Activated CD4-positive, alpha-beta memory T cell treated with anti-CD3 and anti-CD28 coated beads, Interleukin-2, amount 10 ng/mL, durations not matched to agents 7 days and 5 days (primary cell): ENCODE measurements at places on chromosomes 4 and X. TPM values are rescaled to one million over a fixed set of nuclear protein-coding genes. Genes with fewer than 3 reads are reported as not detected.

Gene OCRL
- total RNA-seq = 2.1 TPM

Gene AFAP1
- total RNA-seq = 5.9 TPM

Gene GPR82
- total RNA-seq = not detected

DNA sequence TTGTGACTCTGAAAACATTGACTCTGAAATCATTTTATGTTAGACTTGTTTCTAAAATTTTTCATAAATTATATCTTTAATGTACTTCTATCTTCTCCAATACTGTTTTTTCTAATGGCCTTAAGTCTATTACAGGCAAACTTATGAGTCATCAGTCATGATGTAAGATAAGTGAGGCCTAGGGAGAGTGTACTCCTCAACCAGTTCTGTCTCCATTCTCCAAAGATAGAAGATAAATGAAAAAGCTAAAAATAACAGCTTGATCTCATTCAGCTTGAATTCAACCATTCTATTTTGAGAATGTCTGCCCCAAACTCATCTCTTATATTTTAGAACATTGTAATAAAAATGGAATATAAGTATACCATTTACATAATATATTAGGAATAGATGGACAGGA, 34.5 kb downstream of the STBD1 start:
- no peak overlapping the region for H3K27ac ChIP-seq
- no peak overlapping the region for H3K4me3 ChIP-seq
- peaks cover 9% of the 10 kb centered on the region for H3K27me3 ChIP-seq
- DNase-seq = no peak
- no peaks in the 10 kb centered on the region for H3K36me3 ChIP-seq

DNA sequence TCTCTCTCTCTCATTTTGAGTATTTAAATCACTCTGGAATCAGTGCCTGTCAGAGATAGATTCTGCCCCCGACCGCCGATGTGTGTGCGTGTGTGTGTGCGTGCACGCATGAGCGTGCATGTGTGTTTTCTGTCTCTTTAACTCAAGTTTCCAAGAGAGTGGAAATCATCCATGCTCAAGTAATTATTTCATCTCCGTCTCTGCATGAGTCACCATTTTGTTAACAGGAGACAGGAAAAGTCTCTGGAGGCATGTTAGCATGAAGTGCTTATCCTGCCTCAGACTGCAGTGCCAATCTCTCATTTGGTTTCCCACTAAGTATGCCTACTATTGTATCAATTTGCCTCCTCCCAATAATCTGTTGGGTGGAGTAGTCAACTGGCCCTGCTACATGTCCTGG, 182.9 kb upstream of the NHS start:
- no peak overlapping the region for H3K27ac ChIP-seq
- no peaks in the 10 kb centered on the region for H3K27me3 ChIP-seq
- DNase-seq = no peak
- no peak overlapping the region for H3K4me3 ChIP-seq

DNA sequence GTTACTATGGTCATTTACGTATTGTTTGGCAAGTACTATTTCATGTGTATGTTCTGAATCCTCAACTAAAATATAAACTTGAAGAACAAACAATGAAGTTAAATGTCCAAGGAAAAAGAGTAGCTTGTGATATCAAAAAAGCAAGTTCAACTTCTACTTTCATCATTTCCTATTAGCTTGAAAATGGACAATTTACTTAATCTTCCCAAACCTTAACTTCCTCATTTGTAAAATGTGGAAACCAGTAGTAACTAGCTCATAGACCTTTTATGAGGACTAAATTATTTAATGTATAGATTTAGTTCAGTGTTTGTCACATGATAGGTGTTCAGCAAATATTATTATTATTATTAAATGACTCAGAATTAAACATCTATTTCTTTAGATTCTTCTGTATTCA, 276.8 kb upstream of the TET2 start:
- no peak for DNase-seq
- H3K27me3 ChIP-seq = peaks cover 14% of the 10 kb centered on the region
- no peaks in the 10 kb centered on the region for H3K36me3 ChIP-seq
- H3K27ac ChIP-seq = no peak overlapping the region
- no peaks in the 10 kb centered on the region for H3K4me1 ChIP-seq

GRCh38 chrX:54494166-54494988, 1.7 kb downstream of the FGD1 start:
- H3K4me1 ChIP-seq = peaks cover 9% of the 10 kb centered on the region
- peaks cover 32% of the 10 kb centered on the region for H3K27me3 ChIP-seq
- H3K4me3 ChIP-seq = peak overlapping the region; percentile 50
- H3K27ac ChIP-seq = no peak overlapping the region
- no peaks in the 10 kb centered on the region for H3K36me3 ChIP-seq

- no peak overlapping the region for H3K27ac ChIP-seq
- H3K4me1 ChIP-seq = peaks cover 29% of the 10 kb centered on the region
- no peak overlapping the region for H3K4me3 ChIP-seq
Measured at GRCh38 chr4:15799701-15800100, 21.6 kb downstream of the CD38 start.

DNA sequence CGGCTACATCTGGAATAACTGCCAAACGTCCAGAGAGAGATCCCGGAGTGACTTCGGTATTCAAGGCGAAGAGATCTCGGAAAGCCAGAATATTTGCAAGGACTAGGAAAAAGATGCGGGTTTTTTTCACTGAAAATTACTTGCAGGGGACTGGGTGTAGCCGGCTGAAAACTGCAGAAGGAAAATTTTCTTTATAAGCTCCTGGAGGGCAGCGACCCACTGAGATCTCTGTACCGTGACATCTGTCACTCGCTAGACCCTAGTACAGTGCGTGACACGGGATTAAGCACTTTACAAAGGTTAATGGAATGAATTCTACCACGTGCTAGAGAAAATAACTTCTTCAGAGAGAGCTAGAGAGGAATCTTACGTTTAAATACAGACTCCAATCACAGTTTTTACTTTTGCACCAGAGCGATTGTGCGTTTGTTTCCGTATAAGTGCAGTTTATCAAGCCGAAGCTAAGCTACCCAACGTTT, 1.1 kb upstream of the LCORL start:
- no peaks in the 10 kb centered on the region for H3K36me3 ChIP-seq
- peaks cover 51% of the 10 kb centered on the region for H3K27me3 ChIP-seq
- H3K27ac ChIP-seq = no peak overlapping the region
- DNase-seq = no peak

DNA sequence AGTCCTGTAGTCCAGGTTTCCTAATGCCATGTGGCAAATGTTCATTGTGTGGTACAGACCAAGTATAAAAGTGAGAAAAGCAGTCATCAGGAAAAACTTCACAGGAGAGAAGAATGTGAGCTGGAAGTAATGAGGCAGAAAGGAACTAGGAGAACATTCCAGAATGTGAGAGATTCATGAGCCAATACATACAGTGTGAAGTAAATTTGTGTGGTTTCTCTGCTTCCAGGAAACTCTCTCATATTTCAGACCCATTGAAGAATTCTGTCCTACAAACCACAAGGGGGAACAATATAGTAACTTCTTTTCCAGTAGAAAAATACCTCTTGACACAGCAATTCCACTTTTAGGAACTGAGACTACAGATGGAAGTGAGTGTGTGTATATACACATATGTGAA, 136.5 kb downstream of the RNF150 start:
- no peak for DNase-seq
- H3K4me1 ChIP-seq = no peaks in the 10 kb centered on the region
- no peaks in the 10 kb centered on the region for H3K36me3 ChIP-seq
- no peaks in the 10 kb centered on the region for H3K27me3 ChIP-seq
- no peak overlapping the region for H3K4me3 ChIP-seq
- no peak overlapping the region for H3K27ac ChIP-seq
